Activated CD8-positive, alpha-beta memory T cell treated with anti-CD3 and anti-CD28 coated beads for 24 hours (primary cell): ENCODE measurements at places on chromosomes 2 and 18.

GRCh38 chr18:51721996-51722395, 524.5 kb upstream of the MEX3C start:
- no peak for DNase-seq

DNA sequence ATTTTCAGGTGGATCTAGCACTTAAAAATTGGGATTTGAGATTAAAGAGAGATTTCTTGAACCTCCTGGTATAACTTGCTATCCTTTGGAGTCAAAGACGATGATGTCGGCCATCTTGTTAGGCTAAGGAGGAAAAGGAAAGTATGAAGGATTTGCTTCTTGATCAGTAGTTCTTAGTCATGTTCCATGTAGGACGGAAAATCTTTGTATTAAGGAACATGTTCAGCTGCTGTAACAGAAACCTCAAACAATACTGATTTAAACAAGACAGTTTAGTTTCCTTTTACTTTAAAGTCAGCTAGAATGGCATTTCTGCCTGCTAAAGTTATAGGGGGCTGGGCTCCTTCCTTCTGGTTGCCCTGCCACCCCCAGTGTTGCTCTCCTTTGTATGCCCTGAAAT, 56.4 kb upstream of the MGAT5 start:
- DNase-seq = no peak

DNA sequence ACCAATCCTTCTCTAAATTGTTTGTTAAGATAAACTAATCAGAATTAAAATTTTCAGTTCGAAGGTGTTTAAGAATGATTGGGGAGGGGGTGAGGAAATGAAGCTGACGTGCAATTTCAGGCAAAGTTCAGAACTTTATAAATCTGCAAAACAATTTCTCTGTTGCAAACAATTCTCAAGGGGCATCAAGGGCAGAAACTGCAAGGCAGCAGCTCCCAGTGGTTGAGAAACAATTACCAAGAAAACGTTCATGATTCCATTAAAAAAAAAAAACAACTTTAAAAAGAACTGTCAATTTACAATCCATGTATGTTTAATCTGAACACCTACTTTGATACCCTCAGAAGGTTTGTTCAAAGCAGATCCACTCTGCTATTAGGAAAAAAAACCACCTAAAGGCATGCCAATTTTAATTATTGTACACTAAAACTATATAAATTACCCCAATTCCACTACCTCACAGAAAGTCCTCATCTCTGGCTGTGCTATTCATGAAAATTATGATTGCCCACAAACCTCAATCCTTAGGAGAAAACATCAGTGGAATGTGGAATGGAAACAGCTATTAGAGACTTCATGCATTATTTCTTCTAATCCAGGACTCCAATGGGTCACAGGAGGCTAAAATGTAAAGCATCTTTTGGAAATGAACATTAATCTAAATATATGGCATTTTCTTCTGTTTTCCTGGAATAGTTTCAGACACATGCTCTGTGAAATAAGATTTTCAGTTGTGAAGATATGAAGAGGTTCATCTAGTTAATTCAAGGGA, 119.9 kb upstream of the ACVR1C start:
- no peak for DNase-seq

DNA sequence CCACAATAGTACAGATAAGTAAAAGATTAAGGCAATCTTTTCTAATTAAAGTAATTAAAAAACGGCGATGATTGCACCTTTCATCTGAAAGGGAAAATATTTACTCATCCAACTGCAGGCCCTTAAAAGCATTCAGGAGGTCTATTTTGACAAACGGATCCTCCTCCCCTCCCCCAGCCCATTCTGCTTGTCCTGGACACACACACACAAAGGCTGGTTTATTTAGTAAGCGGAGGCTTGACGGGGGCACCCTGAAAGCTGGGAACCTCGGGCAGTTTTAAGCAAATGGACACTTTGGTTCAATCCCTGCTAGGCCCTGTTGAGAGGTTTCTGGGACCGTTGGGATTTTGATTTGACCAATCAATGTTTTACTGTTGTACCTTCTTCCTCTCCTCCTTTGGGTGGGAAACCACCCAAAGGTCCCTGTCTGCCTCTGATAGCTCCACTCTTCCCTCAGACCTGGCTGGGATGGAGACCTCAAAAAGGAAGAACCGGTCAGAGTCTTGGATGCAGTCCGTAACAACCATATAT, 135.8 kb upstream of the HAAO start:
- no peak for DNase-seq

DNA sequence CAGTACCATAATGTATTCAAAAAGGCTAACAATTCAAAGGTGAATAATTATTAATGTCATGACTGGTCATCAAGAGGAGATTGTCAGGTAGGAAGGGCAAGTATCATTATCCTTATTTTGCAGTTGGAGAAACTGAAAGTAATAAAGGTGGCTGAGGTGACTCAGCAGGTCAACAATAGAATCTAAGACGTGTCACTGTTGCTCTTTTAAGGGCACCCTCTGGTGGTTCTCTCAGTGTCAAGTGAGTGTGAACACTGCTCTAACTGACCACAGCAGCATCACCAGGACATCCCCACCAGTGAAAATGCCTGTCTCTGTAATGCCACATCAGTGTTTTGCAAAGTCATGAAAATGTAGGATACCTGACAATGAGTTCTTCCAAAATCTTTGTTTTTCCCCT, 69.7 kb downstream of the DCC start:
- no peak for DNase-seq

- DNase-seq = no peak
Measured at GRCh38 chr2:88865801-88866371, 174.4 kb downstream of the RPIA start.

GRCh38 chr2:84457686-84458085, 1.4 kb downstream of the SUCLG1 start:
- DNase-seq = no peak

GRCh38 chr2:113032737-113033136, 19.9 kb downstream of the IL36B start:
- no peak for DNase-seq

- DNase-seq = no peak
Measured at GRCh38 chr2:86675104-86675503, 45.0 kb upstream of the RMND5A start.

GRCh38 chr18:58078889-58079573, 35.0 kb downstream of the NEDD4L start:
- no peak for DNase-seq
